Stimulated activated CD8-positive, alpha-beta memory T cell treated with anti-CD3 and anti-CD28 coated beads, Interleukin-2, amount 100 ng/mL, for 1 hour (primary cell): ENCODE measurements at places on chromosomes 13 and 19.

DNA sequence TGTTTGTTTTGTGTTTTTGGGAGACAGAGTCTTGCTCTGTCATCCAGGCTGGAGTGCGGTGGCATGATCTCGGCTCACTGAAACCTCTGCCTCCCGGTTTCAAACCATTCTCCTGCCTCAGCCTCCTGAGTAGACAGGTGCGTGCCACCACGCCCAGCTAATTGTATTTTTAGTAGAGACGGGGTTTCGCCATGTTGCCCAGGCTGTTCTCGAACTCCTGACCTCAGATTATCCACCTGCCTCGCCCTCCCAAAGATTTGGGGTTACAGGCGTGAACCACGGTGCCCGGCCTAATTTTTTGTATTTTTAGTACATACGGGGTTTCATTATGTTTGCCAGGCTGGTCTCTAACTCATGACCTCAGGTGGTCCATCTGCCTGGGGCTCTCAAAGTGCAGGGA lies 8.3 kb upstream of the ZNF681 start:
- DNase-seq, result no peak

DNA sequence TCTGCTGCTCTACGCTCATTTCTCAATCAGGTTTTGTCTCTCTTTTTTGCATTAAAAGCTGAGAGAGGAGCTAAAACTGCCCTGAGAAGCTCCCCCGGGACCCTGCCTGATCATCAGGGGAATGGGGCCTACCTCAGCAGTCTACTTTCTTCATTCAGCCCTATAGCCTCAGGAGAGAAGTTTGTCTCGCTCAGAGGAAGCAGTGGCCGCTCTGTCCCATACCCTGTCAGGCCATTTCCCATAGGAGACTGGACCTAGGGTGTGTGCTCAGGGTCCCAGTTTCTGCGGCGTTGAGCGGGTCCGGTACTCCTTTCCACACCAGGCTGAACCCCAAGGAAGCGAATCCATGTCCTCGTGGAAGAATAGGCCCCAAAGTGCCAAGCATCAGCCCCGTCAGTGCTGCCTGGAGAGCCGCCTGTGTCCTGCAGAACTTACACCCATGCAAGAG lies 21.7 kb downstream of the UBE2L5 start:
- no peak for DNase-seq

DNA sequence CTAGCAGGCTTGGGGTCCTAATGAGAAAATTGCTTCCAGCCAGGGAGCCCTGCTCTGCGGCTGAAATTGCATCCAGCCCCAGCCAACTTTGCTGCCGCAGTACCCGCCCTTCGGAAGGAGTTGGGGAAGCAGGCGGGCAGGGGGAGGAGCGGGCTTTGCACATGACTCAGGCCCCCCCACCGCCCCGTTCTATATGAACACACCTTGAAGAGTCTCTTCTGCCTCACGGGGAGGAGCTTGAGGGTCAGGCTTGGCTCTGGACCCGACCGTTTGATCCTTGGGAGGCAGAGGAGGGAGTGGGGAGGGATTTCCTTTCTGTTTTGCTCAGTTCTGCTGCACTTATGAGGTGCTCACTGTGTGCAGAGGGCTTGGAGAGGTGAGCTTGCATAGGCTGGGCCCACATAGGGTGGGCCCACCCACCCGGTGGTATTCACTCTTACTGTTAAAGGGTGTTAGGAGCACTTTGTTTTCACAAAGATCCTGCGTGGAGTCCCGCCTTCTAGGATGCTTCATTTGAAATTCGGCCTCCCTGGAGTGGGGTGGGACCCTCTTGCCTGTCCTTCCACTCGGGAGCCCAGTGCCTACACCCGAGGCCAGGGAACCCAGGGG lies 46.5 kb downstream of the LYL1 start:
- DNase-seq, result no peak

DNA sequence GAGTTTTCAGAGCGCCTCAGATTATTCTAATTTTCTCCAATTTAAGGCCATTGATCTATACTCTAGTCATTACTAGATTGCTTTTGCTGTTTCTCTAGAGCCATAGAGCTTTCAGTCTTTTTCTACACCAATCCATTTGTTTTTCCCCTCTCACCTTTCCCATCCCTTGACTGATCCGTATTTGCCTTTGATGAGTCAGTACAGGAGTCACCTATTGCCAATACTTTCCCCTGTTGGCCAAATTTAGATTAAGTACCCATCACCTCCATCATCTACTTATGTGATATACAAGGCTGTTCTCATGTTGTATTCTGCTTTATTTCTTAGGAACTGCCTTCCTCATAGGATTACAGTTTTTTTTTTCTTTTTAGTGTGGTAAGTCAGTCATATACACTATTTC lies 463.2 kb downstream of the KLF12 start:
- DNase-seq, result no peak

GRCh38 chr13:26340807-26341206 lies 86.9 kb downstream of the CDK8 start:
- no peak for DNase-seq

DNA sequence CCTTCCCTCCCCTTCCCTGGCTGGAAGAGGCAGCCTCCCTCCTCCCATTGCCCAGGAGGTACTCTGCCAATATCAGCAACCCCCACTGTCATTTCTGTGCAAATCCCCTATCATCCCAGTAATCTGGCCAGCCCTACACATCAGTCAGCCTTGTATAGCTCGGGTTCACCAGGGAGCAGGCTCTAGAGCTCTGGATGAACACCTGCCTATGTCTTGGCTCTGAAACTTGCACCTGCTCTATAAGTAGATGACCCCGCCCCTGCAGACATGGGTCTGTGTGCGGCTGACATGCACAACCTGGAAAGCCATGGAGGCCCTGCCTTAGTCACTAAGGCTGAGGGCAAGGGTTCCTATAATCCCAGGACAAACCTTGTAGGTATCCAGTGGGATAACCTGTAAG lies 1042.9 kb downstream of the UQCRFS1 start:
- no peak for DNase-seq

DNA sequence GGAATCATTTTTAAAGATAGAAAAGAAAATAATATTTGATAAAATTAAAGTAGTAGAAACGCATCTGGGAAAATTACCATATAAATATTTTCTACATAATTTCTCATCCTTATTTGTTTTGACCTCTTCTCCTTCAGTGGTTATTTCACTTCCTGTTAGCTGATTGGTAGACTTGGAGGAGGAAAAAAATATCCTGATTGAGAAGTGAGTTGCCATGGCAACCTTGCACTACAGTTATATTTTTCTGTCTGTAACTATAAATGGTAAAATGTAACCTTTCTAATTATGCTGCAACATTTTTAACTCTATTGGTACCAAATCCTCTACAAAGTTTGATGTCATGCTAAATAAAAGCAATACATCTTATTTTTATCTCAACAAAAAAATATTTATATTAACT lies 45.2 kb downstream of the SCEL start:
- no peak for DNase-seq

- no peak for DNase-seq
These were observed 4.0 kb upstream of the MAST3 start for GRCh38 chr19:18093439-18094161.

- no peak for DNase-seq
These were observed 7.9 kb upstream of the HSH2D start for GRCh38 chr19:16135430-16136127.
